ENCODE measurements at places on chromosomes 2 and 18. TPM values are rescaled to one million over a fixed set of nuclear protein-coding genes. Genes with fewer than 3 reads are reported as not detected.

Gene TSPYL6
- not detected for total RNA-seq

Gene RGPD3
- 0.48 TPM for total RNA-seq

Gene ERICH2
- not detected for total RNA-seq

Gene CDH19
- total RNA-seq, result 30.4 TPM

Gene CCDC74B
- total RNA-seq, result 2.5 TPM

Gene PLGLB1
- 0.85 TPM for total RNA-seq

Gene UGT1A5
- not detected for total RNA-seq

Gene TUBA4B
- not detected for total RNA-seq

Gene RAB10
- total RNA-seq, result 86.7 TPM
